ENCODE measurements at places on chromosomes 7 and 10. TPM values are rescaled to one million over a fixed set of nuclear protein-coding genes. Genes with fewer than 3 reads are reported as not detected.

DNA sequence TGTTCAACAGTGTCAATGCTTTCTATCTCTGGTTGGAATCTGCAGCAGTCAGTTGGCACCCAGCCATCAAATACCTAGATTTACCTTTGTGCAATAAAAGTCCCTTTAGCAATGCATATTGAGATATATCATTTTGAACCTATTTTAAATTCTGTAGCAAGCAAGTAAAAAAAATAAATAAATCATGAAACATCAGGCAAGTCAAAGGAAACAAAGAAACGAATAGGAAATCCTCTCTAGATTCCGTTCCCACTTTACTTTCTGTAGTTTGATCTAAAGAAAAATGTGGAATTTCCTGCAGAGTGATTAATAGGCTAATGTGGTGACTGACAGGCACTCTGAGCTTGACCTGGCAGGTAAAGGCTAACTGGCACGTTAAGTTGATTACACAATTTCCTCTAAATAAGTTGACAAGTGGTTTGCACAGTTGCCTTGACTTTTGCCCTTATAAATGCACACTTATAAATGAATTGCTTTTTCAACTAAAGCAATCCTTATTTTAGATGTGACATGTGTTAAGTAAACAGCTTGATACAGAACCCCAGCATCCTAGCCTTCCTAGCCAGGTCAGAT, 208.1 kb upstream of the TCF7L2 start:
- DNase-seq = no peak

- no peak for DNase-seq
Observed at GRCh38 chr7:137953665-137954470, 48.0 kb downstream of the CREB3L2 start.

DNA sequence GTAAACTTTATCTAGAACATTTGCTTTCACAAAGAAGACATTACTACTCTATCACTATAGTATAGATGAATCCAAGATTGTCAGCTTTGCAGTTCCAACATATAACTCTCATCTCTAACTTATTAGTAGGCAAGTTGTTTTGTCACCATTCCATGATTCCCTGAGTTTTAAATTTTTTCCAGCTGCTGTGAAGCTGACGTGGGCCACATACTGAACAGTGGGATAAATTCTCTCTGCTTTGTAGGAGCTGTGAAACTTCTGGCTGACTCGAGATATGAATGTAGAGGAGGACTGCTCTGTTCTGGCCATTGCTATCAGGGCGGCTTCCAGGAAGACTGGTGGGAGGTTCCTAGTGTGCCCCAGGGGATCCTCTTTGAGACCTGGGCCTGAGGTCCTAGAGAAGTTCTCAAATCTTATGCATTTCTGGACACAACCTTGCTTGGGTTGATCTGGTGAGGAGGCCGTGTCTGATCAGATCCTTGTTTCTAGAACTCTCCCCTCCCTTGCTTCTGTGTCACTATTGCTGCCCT, 58.0 kb downstream of the LSMEM1 start:
- no peak for DNase-seq

- no peak for DNase-seq
Observed at GRCh38 chr7:101906291-101907240, 89.1 kb downstream of the CUX1 start.

DNA sequence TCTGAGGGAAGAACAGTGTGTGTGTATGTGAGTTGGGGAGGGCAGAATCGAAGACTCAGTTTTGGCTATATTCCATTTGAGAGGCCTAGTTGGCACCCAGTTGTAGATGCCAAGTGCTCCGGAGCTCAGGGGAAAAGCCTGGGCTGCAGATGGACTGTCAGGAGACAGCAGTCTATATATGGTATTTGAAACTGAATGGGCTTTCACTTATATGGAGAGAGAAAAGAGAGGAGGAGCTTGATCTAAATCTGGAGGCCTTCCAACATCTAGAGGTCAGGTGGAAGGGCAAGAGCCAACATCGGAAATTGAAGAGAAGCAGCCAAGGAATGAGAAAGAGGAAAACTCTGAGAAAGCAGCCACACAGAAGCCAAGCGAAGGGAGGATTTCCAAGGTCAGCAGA, 350.8 kb upstream of the BMPER start:
- DNase-seq = no peak

DNA sequence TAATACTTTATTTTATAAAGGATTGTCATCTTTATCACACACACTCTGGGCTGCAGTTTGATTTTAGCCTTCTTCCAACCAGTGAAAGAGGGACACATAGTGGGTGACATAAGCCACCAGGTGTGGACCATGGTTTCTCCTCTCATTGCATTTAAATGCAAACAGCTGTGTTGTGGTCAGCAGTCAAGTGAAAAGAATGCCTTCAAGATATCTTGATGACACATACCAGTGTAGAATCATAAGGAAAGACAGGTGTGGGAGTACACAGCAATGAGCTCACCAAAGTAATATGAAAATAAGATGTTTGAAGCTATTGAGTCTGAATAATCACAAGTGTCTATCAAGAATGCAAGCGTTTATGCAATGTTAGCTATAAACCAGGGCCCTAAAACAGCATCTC, 580.0 kb downstream of the XPNPEP1 start:
- no peak for DNase-seq

GRCh38 chr7:154480817-154481216, 428.6 kb downstream of the DPP6 start:
- no peak for DNase-seq

GRCh38 chr7:3887096-3887690, 586.1 kb downstream of the SDK1 start:
- DNase-seq = no peak

The LMTK2 gene
- 124 TPM for total RNA-seq

The TRPV6 gene
- 1.3 TPM for total RNA-seq

The CREM gene
- total RNA-seq = 32.4 TPM

The AKR1B15 gene
- total RNA-seq = not detected

Measured in dorsolateral prefrontal cortex (tissue), 122 donors.